RCC 7860 (cell line): ENCODE measurements at places on chromosomes 5 and 9.
A peak's percentile ranks its signal among the peaks of the same experiment; 100 is the strongest.

DNA sequence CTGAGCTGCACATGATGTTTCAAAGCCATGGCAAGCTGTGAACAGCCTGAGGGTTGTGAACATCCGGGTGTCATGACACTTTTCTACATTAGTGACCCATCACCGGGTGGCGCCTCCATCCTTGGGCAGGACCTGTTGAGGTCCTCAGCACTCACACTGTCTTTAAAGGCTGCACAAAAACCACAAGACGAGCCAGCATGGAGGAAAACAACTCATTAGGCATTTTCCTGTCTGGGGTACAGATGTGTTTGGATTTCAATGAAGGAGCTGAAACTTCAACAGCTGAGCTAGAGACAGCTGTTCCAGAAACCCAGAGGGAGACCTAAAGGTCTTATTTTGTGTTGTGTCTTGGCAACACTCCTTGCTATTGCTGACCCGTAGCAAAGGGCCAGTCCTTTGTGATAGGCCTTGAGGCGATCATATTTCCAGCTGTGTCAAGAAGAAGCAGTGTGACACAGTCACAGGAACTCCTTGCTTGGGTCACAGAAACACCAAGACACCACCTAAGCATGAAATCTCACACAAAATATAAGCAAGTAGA lies 151.8 kb upstream of the VLDLR start:
- peak; percentile 41 for DNase-seq

GRCh38 chr5:125377141-125377540 lies 630.7 kb upstream of the ZNF608 start:
- DNase-seq, result no peak

DNA sequence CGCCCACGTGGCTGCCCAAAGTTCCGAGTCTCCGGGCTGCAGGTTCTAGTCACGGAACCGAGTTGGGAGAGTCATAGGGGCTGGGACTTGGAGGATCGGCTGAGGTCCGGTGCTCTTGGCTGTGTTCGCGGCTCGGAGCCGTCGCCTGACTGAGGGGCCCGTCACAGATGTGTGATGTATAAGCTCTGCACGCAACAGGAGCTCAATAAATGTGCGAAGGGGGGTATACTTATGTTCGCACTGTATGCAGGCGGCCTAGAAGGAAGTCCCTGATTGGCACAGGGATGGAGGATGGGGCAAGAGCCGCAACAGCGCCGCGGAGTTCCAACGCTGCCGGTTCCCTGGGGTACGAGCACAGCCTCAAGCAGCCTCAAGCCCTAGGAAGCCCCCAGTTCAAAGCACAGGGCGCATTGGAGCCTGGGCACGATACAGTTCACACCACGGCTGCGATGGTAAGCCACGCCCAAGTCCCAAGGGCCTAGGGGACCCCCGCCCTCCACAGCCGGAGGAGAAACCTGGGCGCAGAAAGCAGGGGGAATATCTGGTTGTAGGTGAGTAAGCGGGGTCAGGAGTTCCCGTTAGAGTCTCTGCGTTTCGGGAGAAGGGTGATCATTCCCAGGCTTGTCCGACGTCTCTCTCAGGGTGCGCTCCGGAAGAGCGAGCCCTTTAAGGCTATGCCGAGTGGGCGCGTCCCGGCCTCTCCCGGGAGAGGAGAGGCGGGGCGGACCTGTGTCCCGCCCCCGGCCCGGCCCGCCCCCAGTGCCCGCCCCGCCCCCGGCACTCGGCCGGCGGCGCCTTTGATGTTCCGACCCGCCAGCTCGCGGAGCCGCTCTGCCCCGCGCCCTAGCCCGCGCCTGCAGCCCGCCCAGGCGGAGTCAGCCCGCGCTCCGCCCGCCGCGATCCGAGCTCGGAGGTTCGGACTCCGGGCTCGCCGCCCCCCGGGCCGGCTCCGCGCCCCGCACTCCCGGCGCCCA lies at the start of gene TCF7:
TCF7 (plus strand) TSS at position 780 of the 974 bp plus-strand sequence. CDS start 226 bp downstream, outside the sequence.
- peak; percentile 62 for DNase-seq

DNA sequence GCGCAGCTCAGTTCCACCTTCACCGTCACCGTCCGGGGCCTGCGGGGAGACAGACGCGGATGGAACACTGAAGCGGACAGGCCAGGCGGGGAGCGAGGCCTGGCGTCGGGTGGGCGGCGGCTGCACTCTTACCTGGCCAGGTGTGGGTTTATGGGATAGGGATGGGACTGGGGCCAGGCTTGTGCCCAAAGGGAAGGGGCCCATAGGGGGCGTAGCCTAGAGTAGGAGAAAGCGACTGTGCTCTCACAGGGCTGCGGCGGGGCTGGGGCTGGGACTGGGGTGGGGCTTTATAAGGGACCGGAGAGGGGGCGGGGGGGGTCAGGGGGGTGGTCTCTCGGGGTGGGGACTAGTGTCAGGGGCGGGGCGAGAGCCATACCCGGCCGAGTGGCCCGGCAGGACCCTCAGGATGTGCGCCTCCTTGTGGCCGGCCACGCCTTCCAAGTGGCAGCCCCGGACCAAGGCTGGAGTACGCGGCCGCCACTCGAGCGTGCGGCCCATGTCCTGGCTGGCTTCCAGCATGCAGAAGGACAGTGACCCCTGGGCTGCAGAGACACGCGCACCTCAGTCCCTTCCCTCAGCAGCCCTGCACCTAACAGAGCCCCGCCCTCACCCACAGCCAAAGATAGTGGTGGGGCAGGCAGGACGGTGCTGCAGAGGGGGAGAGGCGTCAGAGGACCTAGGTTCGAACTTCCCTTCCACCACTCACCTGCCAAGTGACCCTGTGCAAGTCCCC lies 22.8 kb downstream of the FPGS start:
- DNase-seq, result no peak

GRCh38 chr5:121581588-121581987 lies 270.1 kb upstream of the FTMT start:
- DNase-seq, result no peak

GRCh38 chr9:13128266-13128860 lies 151.1 kb downstream of the MPDZ start:
- DNase-seq, result no peak
